Activated CD8-positive, alpha-beta T cell treated with anti-CD3 and anti-CD28 coated beads for 36 hours (primary cell): ENCODE measurements at places on chromosomes 2 and 18.

GRCh38 chr2:101124643-101125366 is 26.4 kb downstream of the TBC1D8 start:
- DNase-seq, result no peak

GRCh38 chr2:98606431-98606830 is 1.9 kb downstream of the COA5 start:
- no peak for DNase-seq

DNA sequence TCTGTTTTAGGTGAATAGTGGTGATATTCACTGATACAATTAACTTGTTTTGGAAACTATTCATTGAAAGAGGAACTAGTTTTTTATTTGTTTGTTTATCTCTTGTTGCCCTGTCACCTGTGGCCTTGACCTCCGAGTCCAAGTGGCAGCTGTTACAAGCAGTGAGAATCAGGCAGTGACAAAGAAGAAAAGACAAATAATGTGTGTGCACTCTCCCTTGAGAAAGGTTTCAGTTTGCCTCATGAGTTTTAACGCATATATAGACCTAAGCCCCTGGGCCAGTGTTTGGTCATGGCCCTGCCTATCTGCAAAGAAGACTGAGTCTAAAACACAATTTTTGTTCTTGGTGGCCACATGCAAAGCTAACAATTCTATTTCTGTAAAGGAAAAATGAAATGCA is 15.3 kb downstream of the KYNU start:
- no peak for DNase-seq

- DNase-seq, result no peak
Observed at GRCh38 chr2:172293952-172294351, 133.4 kb upstream of the ITGA6 start.

GRCh38 chr2:94759211-94759610 is 112.0 kb upstream of the TEKT4 start:
- DNase-seq, result peak; percentile 38

DNA sequence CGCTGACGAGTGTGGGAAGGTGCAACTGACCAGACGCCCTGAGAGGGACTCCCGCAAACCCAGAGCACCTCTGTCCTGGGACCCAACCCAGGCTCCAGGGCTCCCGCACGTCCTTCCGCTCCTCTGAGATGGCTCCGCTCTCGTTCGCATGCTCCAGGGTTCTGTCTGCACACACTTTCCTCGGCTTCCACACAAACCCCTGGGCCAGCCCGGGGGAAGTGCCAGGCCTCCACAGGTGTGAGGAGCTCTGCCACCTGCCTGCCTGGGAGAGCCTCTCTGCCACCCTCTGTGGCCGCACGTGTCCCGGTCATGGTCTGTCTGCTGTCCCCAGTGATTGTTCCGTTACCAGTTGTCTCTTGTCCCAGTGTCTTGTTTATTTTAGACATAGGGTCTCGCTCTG is 222.9 kb downstream of the HDAC4 start:
- DNase-seq, result no peak

GRCh38 chr2:40352041-40352702 is 99.7 kb downstream of the SLC8A1 start:
- no peak for DNase-seq

- DNase-seq, result no peak
Observed at GRCh38 chr18:57954935-57955334, 89.1 kb upstream of the NEDD4L start.

GRCh38 chr2:98833172-98833916 is 102.4 kb upstream of the MGAT4A start:
- peak; percentile 61 for DNase-seq

DNA sequence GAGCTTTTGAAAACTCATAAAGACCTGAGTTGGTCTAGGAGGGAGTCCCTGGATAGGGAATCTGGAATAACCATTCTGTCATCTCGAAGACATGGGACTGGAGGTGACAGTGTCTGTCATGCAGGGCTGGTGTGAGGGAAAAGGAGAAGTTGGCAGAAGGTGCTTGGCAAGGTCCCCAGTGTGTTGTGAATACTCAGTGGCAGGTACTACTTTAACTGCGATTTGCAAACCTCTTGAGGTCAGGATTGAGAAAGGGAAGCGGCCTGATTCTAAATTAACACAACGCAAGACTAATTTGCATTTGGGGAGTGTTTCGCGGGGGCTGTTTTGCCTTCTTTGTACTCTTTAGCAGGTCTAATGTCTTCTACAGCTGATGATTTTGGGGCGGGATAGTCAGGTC is 77.0 kb upstream of the TMEM200C start:
- DNase-seq, result no peak

DNA sequence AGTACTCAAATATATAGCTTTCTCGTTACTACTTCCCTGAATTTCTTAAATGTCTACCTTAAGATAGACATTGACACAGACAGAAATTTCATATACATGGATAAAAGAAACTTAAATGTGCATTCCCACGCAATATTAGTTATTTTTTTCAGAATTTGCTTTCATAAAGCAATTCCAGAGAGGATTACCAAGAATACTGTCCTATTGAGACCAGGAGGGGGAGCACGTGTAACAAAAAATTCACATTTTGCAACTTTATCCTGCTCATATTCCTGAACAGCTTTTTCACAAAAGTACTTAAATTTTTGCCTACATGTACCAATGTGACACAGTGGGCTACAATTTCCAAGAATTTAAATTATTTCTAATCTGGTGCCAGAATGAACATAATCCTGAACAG is 30.7 kb upstream of the ERCC3 start:
- DNase-seq, result no peak

- DNase-seq, result no peak
Observed at GRCh38 chr2:145185696-145186095, 665.8 kb upstream of the ZEB2 start.

GRCh38 chr2:85221067-85221691 is 88.0 kb downstream of the TCF7L1 start:
- DNase-seq, result no peak

- peak; percentile 45 for DNase-seq
Observed at GRCh38 chr2:64214281-64215115, 70.3 kb upstream of the PELI1 start.

GRCh38 chr2:46042207-46042637 is 255.0 kb upstream of the EPAS1 start:
- no peak for DNase-seq

- DNase-seq, result peak; percentile 43
Observed at GRCh38 chr2:74571058-74571457, 16.5 kb downstream of the DOK1 start.

- peak; percentile 48 for DNase-seq
Observed at GRCh38 chr2:174682007-174682577, 82.2 kb downstream of the CHRNA1 start.

GRCh38 chr2:12861344-12861930 is 144.7 kb downstream of the TRIB2 start:
- DNase-seq, result no peak

DNA sequence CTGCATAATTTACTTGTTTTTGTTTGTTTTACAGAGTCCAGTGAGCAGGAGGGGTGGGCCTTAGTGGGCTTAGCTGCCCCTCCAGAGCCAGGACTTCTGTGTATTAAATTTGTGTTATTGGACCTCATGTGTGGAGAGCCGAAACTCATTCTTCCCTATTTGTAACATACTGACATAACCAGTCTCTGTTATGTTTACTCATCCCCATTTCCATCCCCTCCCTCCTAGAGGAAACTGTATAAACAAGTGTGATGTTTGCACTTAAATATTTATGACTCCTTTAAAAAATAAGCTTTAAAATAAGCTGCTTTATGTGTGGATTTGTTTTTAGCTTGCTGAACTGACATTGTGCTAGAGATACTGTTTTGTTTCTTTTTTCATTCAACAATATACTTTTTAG is 13.8 kb downstream of the ZNF512 start:
- DNase-seq, result no peak

- peak; percentile 77 for DNase-seq
Observed at GRCh38 chr2:227456772-227457171, 15.2 kb upstream of the AGFG1 start.

- no peak for DNase-seq
Observed at GRCh38 chr2:150729495-150729955, 242.1 kb upstream of the RND3 start.

DNA sequence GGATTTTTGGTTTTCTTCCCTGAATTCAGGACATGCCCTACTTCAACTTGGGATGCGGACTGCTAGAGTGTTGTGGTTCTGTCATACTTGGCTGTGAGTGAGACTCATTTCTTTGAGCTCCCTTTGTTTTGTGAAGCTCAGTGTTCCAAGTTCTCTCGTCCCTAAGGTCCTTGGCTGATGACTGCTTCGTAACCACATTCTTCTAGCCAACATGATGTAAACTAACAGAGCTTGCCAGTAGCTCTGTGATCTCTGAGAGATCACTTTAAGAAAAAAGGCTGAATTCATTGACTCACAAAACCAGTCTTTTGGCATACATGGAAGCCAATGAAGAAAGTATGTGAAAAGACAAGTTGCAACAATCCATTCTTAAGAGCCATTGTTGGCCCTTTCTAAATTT is 96.9 kb upstream of the MSTN start:
- no peak for DNase-seq

GRCh38 chr2:118291251-118291880 is 203.1 kb downstream of the INSIG2 start:
- no peak for DNase-seq

DNA sequence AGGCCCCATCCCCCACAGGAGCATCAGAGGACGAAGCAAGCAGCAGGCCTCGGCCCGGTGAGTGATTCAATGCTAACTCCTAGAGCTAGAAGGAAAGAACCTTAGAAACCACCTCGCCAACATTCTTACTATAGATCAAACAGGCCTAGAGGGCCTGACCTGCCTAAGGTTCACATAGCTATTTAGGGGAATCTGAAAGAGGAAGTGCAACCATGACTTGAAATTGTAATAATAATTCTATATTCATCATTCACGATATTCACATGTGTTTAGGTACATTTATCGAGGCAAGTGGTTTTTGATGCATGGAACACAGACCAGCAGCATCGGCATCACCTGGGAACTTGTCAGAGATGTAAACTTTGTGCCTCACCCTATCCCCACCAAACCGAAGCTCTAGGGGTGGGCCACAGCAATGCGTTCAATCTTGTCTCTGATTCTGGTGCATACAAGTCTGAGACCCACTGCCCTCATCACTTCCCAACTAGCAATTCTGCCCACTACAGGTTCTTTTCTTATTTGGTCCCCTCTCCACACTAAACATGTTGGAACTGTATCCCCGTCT is 78.0 kb upstream of the DNMT3A start:
- peak; percentile 14 for DNase-seq

- no peak for DNase-seq
Observed at GRCh38 chr18:31070206-31070605, 27.7 kb upstream of the DSC3 start.

DNA sequence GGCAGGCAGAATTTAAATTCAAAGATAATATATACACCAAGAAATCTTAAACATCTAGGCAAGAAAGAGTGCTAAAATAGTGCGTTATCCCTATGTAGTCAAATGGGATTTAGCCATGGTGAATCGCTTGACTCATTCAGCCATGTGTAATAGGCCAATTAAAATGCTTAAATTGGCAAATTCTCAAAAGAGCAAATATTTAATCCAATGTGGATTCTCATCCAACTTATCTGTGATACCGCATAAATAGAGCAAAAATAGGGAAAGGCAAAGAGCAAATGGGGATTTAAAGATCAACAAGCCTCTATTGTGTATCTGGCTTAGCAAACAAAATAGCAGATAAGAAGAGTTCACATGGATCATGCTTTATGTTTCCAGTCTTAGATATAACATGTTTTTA is 123.2 kb upstream of the RPRM start:
- DNase-seq, result no peak

DNA sequence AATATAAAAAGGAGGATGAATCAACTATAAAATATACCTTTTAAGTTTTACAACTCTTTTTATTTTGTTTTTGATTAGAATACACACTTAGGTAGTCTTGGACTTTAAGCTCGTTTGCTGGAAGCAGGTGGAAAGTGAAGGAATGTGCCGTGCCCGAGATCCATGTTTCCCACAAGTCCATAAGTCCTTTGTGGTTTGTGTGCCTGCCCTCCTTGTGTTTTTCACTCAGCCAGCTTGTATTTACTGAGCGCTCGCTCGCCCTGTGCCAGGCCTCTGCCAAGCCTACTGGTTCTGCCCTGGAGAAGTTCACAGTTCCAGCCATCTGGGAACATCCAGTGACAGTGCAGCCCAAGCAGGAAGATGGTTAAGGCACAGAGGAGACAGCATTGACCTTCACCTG is 142.6 kb downstream of the MGAT5 start:
- DNase-seq, result no peak

GRCh38 chr2:106277426-106277825 is 83.3 kb upstream of the UXS1 start:
- no peak for DNase-seq

DNA sequence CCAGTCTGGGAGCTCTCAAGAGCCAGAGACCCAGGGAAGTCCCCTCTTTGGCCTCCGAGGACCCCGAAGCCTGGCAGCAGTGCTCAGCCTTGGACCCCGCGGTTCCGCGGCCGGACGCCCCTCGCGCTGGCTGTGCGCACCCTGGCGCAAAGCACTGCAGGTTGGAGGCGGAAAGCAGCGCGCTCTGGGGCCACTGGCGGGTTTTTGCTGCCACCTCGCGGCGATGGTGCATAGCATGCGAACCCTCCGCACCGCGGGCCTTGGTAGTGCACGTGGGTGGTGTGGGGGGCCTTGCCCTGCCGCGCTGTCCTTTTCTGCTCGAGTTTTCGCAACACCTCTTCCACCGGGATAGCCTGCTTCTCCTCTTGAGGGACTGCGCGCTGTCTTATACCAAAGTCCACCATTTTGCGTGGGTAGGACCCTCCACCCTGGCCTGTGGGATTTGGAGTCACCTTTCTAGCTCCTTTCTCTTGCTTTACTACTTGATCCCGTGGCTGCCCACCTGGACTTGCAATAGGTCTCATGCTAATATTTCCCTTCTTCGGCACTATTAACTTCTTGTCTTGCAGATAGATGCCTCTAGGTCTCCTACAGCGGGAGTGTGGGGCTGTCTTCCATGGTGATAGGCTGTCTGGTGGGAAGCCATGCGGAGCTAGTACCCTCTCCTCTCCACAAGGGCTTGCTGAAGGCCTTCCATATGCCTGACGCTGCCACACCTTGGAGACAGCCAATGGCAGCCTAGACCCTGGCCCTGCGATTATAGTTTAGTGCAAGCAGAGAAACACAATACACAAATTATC is 14.3 kb downstream of the SIX3 start:
- peak; percentile 81 for DNase-seq

DNA sequence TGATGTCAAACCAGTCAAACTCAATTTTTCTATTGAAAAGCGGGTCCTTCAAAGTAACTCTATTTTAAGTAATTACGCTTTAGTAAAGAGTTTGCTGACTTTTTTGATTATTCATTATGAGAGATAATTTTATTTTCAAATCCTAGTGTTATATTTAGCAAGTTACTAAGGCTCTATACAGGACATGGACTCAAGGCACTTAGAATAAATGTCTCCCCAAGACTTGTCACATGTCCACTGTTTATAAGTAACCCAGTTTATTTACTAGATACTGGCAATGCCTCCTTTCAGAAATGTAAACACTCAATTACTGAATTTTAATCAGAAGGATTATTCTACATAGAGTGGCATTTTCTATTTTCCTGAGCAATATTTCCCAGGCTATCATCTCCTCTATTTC is 638.1 kb downstream of the ERBB4 start:
- no peak for DNase-seq
